HEK293T (cell line): ENCODE measurements at places on chromosomes 16 and 17.
A peak's percentile ranks its signal among the peaks of the same experiment; 100 is the strongest.

- DNase-seq = no peak
These were observed 16.4 kb downstream of the CDR2 start for GRCh38 chr16:22358000-22358399.

GRCh38 chr16:77300256-77300655, 101.0 kb downstream of the SYCE1L start:
- no peak for DNase-seq

GRCh38 chr16:57700781-57701551, 6.4 kb downstream of the DRC7 start:
- DNase-seq = no peak

- DNase-seq = no peak
These were observed at the start of gene ZNF385C for GRCh38 chr17:42097691-42098631. ZNF385C (minus strand) TSS chr17:42098473; CDS start chr17:42063056, 35,417 bp downstream.

DNA sequence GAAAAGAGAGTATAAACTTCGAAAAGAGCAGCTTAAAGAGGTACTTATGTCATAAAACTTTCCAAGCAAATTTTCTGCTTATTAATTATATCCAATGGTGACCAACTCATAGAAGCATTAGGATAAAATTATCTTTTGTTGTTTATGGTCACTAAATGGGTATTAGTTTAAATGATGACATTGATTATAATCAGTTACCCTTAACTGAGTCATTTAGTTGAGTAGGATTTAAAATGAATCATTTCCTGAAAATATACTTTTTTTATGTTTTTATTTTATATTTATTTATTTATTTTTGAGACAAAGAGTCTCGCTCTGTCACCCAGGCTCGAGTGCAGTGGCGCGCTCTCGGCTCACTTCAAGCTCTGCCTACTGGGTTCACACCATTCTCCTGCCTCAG, 55.9 kb downstream of the ABHD15 start:
- DNase-seq = no peak

GRCh38 chr16:10849736-10850477, 27.1 kb upstream of the CIITA start:
- DNase-seq = no peak

- DNase-seq = no peak
These were observed 5.3 kb upstream of the TAOK1 start for GRCh38 chr17:29384901-29385300.

- DNase-seq = peak; percentile 70
These were observed 65.9 kb upstream of the IRX6 start for GRCh38 chr16:55257966-55258613.

DNA sequence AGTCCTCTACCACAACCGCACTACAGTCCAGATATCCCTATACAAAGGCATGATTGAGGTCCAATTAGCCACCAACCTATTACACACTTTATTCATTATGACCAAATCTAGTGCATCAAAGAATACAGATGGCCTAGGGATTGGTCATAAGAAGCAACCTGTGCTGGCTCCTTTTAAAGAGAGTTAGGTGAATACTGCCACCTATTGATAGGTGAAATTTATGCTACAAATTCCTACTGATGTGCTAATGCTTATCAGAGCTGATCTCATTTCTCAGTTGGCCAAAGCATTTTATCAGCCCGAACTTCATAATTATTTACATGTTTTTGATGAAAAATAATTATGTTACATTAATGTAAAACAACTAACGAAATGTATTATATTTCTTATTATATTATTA, 166.3 kb downstream of the ANKFN1 start:
- DNase-seq = peak; percentile 47

GRCh38 chr17:81039096-81039495, 4.1 kb downstream of the BAIAP2 start:
- no peak for DNase-seq

DNA sequence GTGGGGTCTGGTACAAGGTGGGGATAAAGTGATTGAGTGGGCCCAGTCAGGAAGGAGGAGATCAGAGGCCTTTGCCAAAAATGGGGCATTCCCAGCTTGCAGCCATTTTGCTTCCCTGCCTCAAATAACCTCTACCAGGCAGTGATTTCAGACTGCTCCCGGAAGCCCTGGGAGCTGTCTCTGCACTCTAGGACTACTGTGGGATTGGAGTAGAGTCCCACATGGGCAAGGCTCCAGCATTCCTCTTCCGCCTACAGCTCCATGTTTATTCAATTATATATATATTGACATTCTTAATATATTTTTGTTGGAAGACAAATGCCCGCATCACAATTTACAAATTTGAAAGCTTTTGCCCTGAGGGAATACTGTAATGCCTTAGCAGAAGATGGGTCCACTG, 13.5 kb downstream of the SUPT6H start:
- DNase-seq = no peak

DNA sequence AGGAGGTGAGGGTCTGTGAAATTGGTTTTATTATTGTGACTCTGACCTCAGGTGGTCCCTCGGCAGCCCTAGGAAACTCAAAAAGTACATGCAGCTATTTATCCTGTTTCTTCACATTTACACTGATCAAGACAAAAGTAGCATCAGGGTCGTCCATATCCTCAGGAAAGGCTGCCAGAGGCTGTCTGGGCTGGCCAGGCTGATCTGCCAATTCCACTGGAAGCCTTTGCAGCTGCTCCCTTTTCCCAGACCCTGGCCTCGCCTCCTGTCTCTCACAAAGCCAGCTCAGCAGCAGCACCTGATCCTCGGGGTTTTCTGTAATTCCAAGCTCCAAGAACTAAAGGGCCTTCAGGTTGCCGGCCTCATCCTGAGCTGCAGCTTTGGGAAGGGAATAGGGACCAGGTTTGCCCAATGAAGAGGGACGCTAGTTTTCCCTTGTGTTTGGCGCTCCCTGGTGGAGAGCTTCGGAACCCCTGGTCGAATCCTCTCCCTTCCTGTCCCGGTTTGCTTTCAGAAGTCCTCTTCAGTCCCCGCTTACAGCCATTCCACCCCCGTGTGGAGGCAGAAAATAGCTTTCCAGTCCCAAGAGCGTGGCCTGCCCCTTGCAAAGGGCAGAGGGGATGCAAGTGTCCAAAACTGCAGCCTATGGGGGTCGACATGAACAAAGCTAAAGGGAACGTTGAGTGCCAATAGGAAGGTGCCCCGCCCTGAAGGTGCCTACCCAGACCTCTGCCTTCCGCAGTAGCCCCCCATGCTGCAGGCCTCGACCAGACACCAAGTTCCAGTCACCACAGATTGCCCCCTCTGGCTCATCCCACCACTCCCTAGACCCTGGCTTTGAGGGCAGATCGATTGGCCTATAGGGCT, 13.4 kb downstream of the MFSD6L start:
- DNase-seq = peak; percentile 78
